ENCODE measurements at places on chromosomes 7 and 10.

DNA sequence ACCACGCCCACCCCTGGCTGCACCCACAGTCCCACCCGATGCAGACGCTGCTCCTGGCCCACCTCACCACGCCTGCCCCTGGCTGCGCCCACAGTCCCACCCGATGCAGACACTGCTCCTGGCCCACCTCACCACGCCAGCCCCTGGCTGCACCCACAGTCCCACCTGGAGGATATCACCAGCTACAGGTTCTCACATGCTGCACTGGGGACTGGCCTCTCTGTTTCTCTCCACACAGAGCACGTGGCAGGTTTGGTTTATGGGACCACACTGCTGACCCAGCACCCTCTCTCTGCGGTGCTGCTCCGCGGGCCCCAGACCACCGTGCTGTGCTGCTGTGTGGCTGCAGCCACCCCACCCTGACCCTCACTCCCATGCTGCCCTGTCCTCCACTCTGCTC is 120.9 kb downstream of the VIPR2 start:
- DNase-seq, result no peak

GRCh38 chr7:46198701-46199100 is 277.6 kb upstream of the IGFBP3 start:
- DNase-seq, result no peak

- DNase-seq, result no peak
Measured at GRCh38 chr7:102222445-102222844, 64.2 kb upstream of the SH2B2 start.

DNA sequence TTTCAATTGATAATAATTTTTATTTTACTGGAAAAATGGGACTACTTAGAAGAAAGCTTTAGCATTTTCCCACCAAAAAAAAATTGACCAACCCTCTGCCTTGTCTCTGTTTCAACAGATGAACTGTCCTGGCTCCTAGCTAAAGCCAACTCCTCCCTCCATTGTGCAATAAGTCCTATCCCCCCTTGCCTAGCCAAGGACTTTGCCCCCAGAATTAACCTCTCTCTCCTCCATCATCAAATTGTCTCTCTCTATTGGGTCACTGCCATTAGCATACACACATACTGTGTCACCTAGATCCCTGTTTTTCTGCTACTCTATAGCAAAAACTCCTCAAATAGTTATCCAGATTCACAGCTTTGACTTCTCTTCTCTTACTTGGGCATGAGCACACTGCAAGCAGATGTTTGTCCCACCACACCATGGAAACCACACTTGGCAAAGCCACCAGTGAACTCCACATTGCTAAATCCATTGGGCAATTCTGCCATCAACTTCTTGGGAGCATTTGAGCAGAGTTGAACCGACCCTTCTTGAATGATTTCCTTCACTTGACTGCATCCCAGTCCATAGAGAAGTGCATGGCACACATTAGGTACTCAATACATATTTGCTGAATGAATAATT is 91.4 kb upstream of the NEBL start:
- no peak for DNase-seq

DNA sequence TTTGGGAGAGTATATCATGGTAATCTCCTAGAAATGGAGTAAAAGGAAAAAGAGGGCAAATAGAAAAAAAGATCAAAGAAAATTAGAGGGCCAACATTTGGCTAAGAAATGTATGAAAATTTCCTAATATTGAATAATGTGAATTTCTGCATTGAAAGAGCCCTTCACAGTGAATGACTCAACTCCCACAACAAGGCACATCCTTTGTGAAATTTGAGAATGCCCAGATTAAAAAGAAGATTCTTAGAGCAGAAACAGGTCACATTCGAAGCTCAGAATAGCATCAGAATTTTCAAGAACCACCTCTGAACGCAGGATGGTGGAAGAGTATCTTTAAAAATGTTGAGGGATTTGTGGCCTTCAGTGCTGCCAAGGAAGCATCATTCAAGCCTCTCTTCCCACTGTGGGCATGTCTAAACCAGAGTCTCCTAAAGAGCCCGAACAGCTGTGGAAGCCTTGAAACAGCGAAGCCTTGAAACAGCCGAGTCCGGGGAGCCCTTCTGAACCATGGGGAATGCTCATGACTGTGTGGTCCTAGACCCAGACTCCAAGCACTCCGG is 43.6 kb downstream of the GUSB start:
- DNase-seq, result no peak

- no peak for DNase-seq
Measured at GRCh38 chr7:15490291-15490690, 71.5 kb downstream of the AGMO start.

DNA sequence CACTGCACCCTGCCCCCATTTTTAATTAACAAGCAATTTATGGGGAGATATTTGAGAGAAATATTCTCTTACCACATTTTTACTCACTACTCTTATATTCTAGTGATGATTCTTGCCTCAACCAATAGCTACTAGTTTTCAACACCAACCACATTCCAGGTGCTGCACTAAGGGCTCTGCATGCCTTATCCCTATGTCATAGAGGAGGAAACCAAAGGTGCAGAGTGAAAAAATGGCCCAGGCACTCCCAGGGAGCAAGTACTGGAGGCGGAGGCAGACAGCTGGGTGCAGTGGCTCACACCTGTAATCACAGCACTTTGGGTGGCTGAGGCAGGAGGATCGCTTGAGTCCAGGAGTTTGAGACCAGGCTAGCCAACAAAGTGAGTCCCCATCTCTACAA is 35.5 kb upstream of the TPST1 start:
- no peak for DNase-seq

DNA sequence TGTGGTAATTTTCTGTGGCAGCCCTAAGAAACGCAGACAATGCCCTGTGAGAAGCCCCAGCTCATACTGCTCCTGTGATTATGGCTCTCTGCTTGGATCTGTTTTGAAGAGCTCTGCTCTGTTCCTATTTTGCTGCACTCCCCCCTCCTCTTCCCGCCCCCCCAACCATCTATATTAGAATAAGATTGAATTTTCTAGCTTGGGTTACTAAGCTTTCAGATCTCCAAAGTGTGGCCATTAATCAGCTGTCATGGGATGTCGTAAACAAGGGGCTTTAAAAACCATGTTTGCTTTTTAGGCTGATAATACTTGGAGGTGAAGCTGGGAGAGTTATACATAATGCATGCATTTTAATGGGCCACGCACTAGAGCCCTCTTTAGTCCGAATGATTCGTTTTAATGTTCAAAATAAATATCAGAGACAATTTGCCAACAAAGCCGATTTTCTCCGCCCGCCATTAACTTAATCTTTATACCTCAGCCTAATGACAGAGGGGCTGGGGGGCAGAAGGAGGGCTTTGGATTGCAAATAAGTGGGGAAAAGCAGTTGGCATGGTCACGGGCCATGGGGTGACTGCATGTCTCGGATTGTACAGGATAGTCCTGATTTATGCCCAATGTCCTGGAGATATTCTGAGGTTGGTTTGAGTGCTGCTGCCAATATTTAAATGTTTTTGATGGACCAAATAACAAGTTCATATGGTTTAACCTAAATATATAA is 165.5 kb downstream of the RPS24 start:
- DNase-seq, result no peak

- DNase-seq, result no peak
Measured at GRCh38 chr10:5038101-5038500, 34.4 kb upstream of the AKR1C2 start.

DNA sequence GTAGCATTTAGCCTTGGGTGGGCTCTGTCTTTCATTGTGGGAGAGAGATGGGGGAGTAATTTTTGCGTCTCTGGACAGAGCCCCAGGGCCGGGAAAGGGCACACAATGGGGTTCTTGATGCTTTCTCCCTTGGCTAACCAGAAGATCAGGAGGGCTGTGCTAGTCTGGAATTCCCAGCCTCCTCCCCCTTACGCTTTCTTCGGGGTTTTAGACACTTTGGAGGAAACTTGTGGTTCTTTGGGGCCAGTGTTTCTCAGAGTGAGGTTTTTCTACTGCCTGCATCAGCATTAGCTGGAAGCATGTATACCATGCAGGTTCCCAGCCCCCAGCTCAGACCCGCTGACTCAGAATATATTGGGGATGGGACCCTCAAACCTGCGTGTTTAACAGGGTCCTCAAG is 7.0 kb downstream of the NEURL1 start:
- no peak for DNase-seq

GRCh38 chr7:66732439-66732838 is 8.1 kb upstream of the RABGEF1 start:
- DNase-seq, result no peak

- no peak for DNase-seq
Measured at GRCh38 chr7:45186261-45186813, 28.7 kb downstream of the RAMP3 start.

GRCh38 chr7:110522061-110522760 is 568.7 kb upstream of the LRRN3 start:
- no peak for DNase-seq

DNA sequence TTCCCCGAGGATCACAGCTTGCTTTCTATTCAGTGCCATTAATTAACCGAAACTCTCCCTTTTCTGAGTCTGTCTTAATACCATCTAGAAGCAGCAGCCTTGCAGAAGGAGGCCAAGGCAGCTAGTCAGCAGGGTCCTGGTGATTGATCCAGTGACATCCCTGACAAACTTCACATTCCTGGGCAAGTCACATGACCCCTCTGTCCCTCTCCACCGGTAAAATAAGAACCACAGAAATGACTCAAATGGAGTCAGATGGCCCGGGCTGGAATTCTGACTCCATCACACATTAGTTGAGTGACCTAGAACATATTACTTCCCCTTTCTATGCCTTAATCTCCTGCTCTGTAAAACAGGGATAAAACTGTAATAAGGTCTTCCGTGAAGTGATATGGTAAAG is 17.2 kb upstream of the ACSL5 start:
- DNase-seq, result no peak

DNA sequence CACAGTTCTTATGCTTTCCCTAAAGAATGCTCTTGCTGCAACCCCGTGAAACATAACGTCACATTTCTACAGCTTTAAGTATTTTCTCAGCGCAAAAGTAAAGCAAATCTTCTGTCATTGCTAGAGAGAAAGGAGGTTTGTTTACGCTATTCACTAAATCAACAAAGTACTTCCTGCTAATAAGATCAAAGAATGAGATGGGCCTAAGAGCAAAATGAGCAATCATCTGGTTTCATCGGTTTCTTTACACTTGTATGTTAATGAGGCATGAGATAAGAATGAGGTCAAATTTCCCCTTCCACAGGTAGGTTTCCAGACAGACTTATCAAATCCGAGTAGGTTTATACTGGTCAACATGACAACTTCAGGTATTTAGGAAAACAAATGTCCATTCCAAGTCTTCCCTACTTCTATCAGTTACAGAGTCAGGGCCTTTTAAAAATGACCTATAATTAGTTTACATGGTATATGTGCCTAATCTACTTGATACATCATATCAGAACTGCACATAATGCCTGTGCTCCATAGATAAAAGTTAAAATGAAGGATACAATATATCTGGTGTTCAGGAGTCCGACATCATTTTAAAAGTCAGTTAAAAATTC is 8.4 kb downstream of the USP6NL start:
- DNase-seq, result no peak

- DNase-seq, result no peak
Measured at GRCh38 chr7:17405786-17406185, 107.3 kb downstream of the AHR start.

- no peak for DNase-seq
Measured at GRCh38 chr7:22548313-22548712, 48.3 kb upstream of the STEAP1B start.

DNA sequence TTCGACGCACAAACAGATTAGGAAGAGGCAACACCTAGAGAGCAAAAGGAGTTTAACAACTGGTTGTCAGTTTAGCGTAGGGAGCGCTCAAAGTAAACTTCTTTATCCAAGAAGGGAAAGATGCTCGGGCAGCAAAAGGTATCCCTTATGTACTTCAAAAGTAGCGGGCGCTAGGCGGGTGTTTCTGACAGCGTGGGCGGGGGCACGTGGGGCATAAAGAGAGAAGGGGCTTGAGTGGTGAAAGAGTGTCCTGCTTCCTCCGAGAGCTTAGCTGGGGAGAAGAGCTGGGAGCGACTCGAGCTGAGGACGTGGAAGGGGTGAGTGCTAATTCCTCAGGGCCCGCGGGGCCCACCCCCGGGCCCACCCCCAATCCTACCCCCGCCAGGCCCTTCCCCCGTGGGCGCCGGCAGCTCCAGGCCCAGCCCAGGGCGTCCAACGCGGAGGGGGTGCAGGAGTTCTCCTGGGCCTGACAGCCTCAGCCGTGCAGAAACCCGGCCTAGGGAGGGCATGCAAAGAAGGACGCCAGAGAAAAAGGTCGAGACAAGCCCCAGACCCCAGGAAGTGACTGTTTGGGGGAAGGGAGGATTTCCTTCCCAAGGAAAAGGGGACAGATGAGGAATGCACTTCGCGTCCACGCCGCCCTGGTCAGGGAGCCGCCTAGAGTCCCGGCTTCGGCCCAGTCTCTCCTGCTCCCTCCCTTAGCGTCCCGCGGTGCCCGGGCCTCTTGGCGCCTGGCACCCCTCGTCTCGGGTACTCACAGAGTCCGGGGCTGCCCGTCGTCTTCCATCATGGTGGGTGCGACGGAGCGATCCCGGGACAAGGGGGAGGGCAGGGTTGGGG is 868 bp downstream of the TIAL1 start:
- peak; percentile 38 for DNase-seq

DNA sequence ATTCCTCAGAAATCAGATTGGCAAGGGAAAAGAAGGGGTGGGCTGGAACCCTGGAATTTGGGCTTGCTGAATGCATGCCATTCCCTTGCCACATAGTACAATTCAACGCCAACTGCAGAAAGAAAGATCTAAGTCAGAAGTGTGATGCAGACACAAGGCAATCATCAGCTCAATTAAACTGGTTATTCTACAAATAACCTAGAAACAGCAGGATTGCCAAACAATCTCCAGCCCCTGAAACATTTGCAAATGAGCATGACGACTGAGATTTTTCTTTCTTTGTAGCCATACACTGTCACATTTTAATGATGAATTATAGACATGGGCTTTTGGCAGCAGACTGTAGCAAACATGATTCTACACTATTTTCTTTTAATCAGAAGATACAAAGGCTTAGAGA is 16.5 kb upstream of the CREB5 start:
- DNase-seq, result no peak

GRCh38 chr10:27490807-27491206 is 13.3 kb upstream of the RAB18 start:
- no peak for DNase-seq

GRCh38 chr10:101481256-101481655 is 106.8 kb downstream of the POLL start:
- DNase-seq, result no peak

GRCh38 chr7:88150033-88150432 is 69.8 kb downstream of the SRI start:
- no peak for DNase-seq

- DNase-seq, result no peak
Measured at GRCh38 chr10:21843645-21844044, 159.9 kb downstream of the DNAJC1 start.

GRCh38 chr7:121530227-121531174 is 134.4 kb upstream of the FAM3C start:
- peak; percentile 24 for DNase-seq

- no peak for DNase-seq
Measured at GRCh38 chr10:108597031-108597430, 1326.3 kb downstream of the XPNPEP1 start.

- no peak for DNase-seq
Measured at GRCh38 chr10:72276013-72276387, 2.3 kb downstream of the DDIT4 start.

- DNase-seq, result no peak
Measured at GRCh38 chr10:57898231-57898630, 369.5 kb downstream of the IPMK start.

- no peak for DNase-seq
Measured at GRCh38 chr7:102287111-102287980, 678 bp downstream of the SH2B2 start.
